ENCODE measurements at places on chromosomes 1 and 21. TPM values are rescaled to one million over a fixed set of nuclear protein-coding genes. Genes with fewer than 3 reads are reported as not detected.
A peak's percentile ranks its signal among the peaks of the same experiment; 100 is the strongest.

- no peaks in the 10 kb centered on the region for H3K27me3 ChIP-seq
- no peaks in the 10 kb centered on the region for H3K4me1 ChIP-seq
- no peak overlapping the region for H3K4me3 ChIP-seq
- H3K27ac ChIP-seq: no peak overlapping the region
Observed at GRCh38 chr1:108345776-108346531, 102.1 kb upstream of the NBPF4 start.

DNA sequence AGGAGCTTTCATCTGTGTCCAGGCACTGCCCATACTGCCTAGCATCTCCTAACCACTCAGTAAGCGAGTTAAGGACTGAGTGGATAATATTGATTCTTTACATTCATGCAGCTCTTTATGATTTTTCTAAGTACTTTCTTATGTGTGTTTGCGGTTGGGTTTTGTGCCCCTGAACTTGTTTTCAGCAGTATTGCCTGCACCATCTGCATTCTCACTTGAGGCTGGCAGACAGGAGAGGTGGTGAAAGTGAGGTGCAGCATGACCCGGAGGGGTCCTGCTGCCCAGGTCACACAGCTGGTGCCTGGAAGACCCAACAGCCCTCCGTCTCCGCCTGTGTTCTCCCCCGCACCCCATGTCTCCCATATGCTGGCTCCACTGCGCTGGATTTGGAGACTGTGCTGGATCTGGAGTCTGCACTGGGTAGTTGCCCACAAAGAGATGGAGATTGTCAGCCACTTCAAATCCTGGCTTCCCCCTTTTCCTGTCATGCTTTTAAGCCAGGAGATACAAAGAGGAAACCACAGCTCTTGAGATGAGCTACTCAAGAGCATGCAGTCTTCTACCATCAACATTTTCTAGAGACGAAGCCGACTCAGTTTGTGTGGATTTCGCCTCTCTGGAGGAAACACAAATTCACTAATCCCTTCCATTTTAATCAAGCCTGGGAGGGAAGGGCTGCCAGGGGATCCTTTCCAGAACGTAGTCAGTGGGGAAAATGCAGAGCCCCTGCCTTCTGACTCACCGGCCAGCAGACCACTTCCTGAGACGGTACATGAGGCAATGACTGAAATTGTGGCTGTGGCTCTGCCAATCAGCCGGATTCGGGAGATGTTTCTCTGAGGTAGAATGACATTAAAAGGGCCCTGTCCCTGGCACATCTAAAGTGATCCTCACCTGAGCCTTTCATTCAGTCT is 71.7 kb upstream of the ANGPTL1 start:
- no peaks in the 10 kb centered on the region for H3K27me3 ChIP-seq
- H3K27ac ChIP-seq: no peak overlapping the region
- no peaks in the 10 kb centered on the region for H3K4me1 ChIP-seq
- H3K4me3 ChIP-seq: no peak overlapping the region
- H3K36me3 ChIP-seq: no peaks in the 10 kb centered on the region

DNA sequence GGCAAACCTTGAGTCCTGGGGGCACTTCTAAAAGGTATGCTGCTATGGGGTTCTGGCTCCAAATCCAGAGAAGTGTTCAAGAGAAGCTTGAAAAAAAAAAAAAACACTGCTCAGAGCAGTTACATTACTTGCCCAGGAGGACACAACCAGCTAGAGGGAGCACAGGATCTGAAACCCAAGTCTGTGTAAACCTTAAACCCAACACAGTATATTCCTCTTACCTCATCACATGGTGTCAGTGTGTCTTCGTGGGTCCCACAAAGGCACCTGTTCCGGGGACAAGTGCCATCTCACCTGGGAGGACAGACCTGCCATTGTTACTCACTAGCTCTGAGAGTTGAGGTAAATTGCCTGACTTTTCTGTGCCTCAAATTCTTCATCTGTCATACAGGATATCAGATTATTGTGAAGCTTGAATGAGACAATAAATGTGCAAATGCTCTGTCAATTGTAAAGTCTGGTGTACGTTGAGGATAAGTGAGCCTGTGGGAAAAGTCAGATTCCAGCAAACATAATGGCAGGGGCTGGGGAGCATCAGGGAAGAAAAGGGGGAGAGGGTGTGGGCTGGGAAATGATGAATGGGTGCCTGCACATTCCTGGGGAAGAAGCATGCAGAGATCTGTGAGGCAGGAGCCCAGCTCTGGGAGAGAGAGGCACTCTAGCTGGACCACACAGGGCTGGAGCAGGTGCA is 170.4 kb upstream of the ZC3H12A start:
- no peak for DNase-seq
- no peak overlapping the region for H3K27ac ChIP-seq
- no peak overlapping the region for H3K4me3 ChIP-seq
- no peaks in the 10 kb centered on the region for H3K4me1 ChIP-seq
- no peaks in the 10 kb centered on the region for H3K36me3 ChIP-seq

The TMCO2 gene
- total RNA-seq: not detected

The EMC1 gene
- 84.3 TPM for total RNA-seq

GRCh38 chr1:65309304-65310077 is at the start of gene DNAJC6:
TSS of gene DNAJC6 (plus strand) at chr1:65309543. CDS start at chr1:65309746, 203 bp downstream.
- DNase-seq: peak; percentile 73
- H3K27me3 ChIP-seq: peaks cover 67% of the 10 kb centered on the region
- no peaks in the 10 kb centered on the region for H3K36me3 ChIP-seq
- H3K27ac ChIP-seq: no peak within 1 kb of the TSS
- H3K4me3 ChIP-seq: peak within 1 kb of the TSS; percentile 32
- peaks cover 6% of the 10 kb centered on the region for H3K4me1 ChIP-seq

The RHCE gene
- total RNA-seq: 0.57 TPM

GRCh38 chr1:203182387-203182953 is 4.0 kb downstream of the CHI3L1 start:
- H3K27ac ChIP-seq: no peak overlapping the region
- H3K36me3 ChIP-seq: no peaks in the 10 kb centered on the region
- DNase-seq: no peak

GRCh38 chr21:36223451-36223850 is 66.8 kb downstream of the DOP1B start:
- H3K27ac ChIP-seq: no peak overlapping the region
- no peaks in the 10 kb centered on the region for H3K4me1 ChIP-seq
- DNase-seq: no peak
- no peaks in the 10 kb centered on the region for H3K36me3 ChIP-seq
- H3K27me3 ChIP-seq: no peaks in the 10 kb centered on the region

- H3K4me3 ChIP-seq: no peak overlapping the region
- no peak overlapping the region for H3K27ac ChIP-seq
- no peaks in the 10 kb centered on the region for H3K27me3 ChIP-seq
- no peaks in the 10 kb centered on the region for H3K4me1 ChIP-seq
- no peak for DNase-seq
Observed at GRCh38 chr1:94490556-94490955, 51.0 kb downstream of the F3 start.
